Renal pelvis (tissue), 12 donors: ENCODE measurements at places on chromosomes 3 and 15. TPM values are rescaled to one million over a fixed set of nuclear protein-coding genes. Genes with fewer than 3 reads are reported as not detected.
A peak's percentile ranks its signal among the peaks of the same experiment; 100 is the strongest.

The CHRNA7 gene
- 13.2 TPM for polyA plus RNA-seq

The ZNF662 gene
- polyA plus RNA-seq: 21.0 TPM

The MB21D2 gene
- 14.0 TPM for polyA plus RNA-seq

DNA sequence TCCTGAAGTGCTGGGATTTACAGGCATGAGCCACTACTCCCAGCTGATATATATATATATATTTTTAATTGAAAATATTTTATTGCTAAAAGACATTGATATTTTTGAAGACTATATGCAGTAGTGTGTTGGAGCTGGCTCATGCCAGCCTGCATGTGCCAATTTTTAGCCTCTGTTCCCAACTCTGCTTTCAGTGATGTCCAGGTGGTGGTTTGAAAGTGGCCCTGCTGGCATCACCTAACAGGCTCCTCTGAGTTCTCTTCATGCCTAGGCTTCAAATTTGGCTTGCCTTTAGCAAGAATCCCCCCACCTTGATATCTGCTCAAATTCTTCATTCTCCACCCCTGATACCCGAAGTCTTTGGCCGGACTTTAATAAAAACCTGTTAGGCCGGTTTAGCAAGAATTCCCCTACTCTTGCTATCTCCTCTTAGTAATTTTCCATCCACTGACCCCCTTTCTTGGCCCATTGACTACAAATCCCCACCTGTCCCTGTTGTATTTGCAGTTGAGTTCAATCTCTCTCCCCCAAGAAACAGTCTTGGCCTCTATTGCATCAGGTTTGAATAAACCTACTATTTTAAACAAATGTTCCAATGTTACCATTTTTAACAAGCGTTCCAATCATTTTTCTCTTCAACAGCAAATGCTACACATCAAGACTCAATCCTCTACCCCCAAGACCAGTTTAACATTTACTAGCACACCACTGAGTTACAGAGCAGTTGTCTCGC is 23.9 kb upstream of the CTSH start:
- DNase-seq: peak; percentile 16

- DNase-seq: peak; percentile 35
Observed at GRCh38 chr3:12553921-12554391, 2.9 kb upstream of the MKRN2 start.

GRCh38 chr3:124969190-124969589 is 34.6 kb upstream of the MUC13 start:
- no peak for DNase-seq

DNA sequence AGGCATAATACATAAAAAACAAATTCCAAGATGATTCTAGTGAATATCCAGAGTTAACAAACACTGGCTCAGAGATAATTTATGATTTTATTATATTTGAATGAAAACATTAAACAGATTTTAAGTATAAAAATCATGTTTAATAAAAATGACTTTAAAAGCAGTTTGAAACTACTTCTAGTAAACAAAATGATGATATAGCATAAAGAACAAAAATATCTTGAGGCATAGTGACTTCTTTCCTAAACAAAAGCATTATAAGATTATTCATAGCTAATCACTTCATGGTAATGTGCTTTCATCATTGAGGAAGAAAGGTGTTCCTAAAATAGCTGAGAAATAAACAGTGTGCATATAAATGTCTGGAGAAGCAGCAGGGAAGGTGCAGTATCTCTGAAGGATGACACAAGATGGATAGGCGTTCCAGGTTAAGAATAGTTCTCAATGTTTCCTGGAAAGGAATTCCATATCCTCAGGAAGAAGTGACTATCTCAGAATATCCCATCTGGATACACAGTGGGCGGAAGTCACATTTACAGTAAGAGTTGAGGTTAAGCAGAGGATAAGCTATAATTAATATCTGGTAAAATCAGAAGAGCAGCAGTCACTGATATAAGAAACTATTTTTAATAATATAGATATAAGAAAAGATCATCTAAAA is 456.6 kb downstream of the MECOM start:
- DNase-seq: no peak
